ENCODE measurements at places on chromosomes 3 and 15. TPM values are rescaled to one million over a fixed set of nuclear protein-coding genes. Genes with fewer than 3 reads are reported as not detected.

RBPMS2 gene
- not detected for total RNA-seq

KCNAB1 gene
- not detected for total RNA-seq

FAM107A gene
- total RNA-seq: 0.13 TPM

DUOXA2 gene
- total RNA-seq: not detected

ZIC1 gene
- total RNA-seq: 0.44 TPM

MKRN3 gene
- total RNA-seq: not detected

CLRN1 gene
- total RNA-seq: not detected

POTEB3 gene
- not detected for total RNA-seq

TM6SF1 gene
- total RNA-seq: 0.45 TPM

LRRC2 gene
- total RNA-seq: 0.13 TPM

TGM5 gene
- total RNA-seq: not detected

SLC28A2 gene
- total RNA-seq: not detected

OTOL1 gene
- not detected for total RNA-seq

MINAR1 gene
- total RNA-seq: 0.46 TPM

VEPH1 gene
- total RNA-seq: 65.0 TPM

Measured in HFFc6 (cell line).